Esophagus muscularis mucosa (tissue), 4 donors: ENCODE measurements at places on chromosomes 2 and 18. TPM values are rescaled to one million over a fixed set of nuclear protein-coding genes. Genes with fewer than 3 reads are reported as not detected.

GRCh38 chr2:129709001-129709955 is 270.2 kb upstream of the RAB6C start:
- H3K27me3 ChIP-seq, result no peaks in the 10 kb centered on the region
- no peak overlapping the region for H3K27ac ChIP-seq
- H3K4me3 ChIP-seq, result no peak overlapping the region
- no peaks in the 10 kb centered on the region for H3K4me1 ChIP-seq
- peak; percentile 80 for DNase-seq
- H3K36me3 ChIP-seq, result no peaks in the 10 kb centered on the region

DNA sequence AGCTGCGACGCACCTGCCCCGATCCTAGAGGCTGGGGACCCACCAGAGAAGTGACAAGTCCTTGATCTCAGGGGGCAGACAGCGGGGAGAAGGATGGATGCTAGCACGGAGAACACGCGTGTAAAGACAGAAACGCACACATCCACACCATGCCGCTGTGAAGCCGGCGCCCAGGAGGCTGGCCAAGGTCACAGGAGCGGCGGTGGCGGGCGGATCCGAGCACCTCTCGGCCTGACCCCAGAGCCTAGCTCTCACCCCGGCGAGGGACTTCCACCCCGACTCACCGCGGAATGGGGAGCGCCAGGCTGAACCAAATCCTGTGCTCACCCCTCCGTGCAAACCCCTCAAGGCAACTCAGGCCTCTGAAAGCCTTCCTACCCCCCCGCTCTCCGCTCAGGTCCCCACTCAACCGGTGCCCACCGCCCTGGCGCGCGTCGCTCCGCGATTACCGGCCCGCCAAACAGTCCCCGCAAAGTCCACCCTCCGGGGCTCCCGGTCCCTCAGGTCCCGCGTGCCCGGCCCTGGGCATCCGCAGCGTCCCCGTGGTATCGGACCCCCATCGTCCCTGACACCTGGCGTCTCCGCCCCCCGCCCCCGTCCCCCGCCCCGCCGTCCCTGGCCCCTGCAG is 460 bp upstream of the LRRFIP1 start:
- H3K27ac ChIP-seq, result peak overlapping the region; percentile 91
- no peaks in the 10 kb centered on the region for H3K36me3 ChIP-seq
- no peak for DNase-seq
- H3K4me3 ChIP-seq, result peak overlapping the region; percentile 89
- H3K27me3 ChIP-seq, result no peaks in the 10 kb centered on the region

GRCh38 chr18:76874642-76875389 is 52.5 kb downstream of the ZNF236 start:
- no peak for DNase-seq
- no peaks in the 10 kb centered on the region for H3K4me1 ChIP-seq
- no peak overlapping the region for H3K27ac ChIP-seq
- peaks cover 64% of the 10 kb centered on the region for H3K36me3 ChIP-seq
- no peak overlapping the region for H3K4me3 ChIP-seq
- no peaks in the 10 kb centered on the region for H3K27me3 ChIP-seq

DNA sequence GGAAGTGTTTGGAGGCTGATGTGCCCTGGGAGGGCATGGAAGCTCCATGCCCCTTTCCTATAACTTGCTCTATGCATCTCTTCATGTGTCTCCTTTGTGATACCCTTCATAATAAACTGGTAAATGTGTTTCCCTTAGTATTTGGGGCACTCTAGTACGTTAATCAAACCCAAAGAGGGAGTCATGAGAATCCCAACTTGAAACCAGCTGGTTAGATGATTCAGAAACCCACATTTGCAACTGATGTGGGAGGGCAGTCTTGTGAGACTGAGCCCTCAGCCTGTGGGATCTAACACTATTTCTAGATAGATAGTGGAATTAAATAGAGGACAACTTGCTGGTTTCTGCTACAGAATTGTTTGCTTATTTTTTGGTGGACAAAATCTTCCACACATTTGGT is 20.3 kb downstream of the ANKRD30B start:
- no peaks in the 10 kb centered on the region for H3K36me3 ChIP-seq
- H3K27me3 ChIP-seq, result no peaks in the 10 kb centered on the region
- H3K4me3 ChIP-seq, result no peak overlapping the region
- H3K4me1 ChIP-seq, result no peaks in the 10 kb centered on the region

DNA sequence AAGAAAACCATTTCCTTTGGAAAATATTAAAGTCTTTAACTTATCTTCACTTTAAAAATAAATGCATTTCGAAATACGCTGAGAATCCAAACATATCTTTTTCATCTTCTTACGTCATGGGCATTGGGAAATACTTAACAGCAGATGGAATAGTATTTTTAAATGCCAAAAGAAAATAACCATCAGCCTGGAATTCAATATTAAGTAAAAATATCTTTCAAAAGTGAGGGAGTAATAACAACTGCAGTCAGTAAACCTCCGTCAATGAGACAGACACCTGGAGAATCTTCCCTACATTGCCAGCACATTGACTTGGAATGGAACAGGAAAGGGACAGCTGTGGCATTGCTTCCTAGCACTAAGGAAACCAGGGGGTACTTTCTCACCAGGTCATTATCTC is 290.4 kb upstream of the TNP1 start:
- H3K4me1 ChIP-seq, result no peaks in the 10 kb centered on the region
- no peaks in the 10 kb centered on the region for H3K27me3 ChIP-seq
- H3K4me3 ChIP-seq, result no peak overlapping the region
- no peak overlapping the region for H3K27ac ChIP-seq
- H3K36me3 ChIP-seq, result no peaks in the 10 kb centered on the region

DNA sequence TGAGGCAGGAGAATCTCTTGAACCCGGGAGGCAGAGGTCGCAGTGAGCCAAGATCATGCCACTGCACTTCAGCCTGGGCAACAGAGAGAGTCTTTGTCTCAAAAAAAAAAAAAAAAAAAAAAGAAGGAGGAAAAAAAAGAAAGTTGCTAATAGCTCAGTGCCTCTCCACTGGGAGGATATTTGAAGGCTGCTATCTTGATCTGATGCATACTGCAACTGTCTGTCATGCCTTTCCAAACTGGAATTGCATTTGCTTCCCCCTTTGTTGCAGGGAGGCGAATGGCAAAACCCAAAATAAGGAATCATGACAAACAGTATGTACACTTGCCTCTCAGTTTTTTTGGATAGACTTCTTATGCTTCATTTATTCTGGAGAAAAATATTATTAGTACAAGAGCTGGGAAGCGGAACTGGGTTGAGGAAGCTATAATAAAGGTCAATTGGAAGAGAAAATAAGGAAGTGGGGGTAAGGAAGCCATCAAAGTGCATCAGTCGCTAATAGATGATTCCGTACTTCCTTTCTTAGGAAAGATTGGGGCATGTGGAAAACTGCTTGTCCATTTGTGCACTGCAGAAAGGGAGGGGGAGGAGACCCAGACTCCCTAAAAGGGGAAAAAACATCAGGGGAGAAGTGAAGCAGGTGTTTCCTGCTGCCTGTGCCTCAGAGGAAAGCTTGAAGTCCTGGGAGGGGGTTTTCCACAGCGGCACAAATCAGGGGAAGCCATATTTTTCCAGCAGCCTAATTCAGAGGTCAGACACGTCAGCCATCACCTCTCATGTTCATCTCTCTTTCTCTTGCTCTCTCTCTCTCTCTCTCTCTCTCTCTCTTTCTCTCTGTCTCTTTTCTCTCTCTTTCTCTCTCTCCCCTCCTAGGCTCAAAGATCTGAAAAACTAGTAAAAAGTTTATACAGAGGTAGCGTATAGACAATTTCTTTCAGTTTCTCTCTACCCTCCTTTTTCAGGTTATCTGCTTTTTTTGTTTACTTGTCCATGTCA is 301.4 kb upstream of the TNP1 start:
- no peak overlapping the region for H3K4me3 ChIP-seq
- H3K36me3 ChIP-seq, result no peaks in the 10 kb centered on the region
- H3K4me1 ChIP-seq, result peaks cover 13% of the 10 kb centered on the region
- H3K27me3 ChIP-seq, result no peaks in the 10 kb centered on the region
- DNase-seq, result peak; percentile 62

GRCh38 chr2:163698857-163699256 is 37.0 kb downstream of the FIGN start:
- H3K36me3 ChIP-seq, result no peaks in the 10 kb centered on the region
- H3K27ac ChIP-seq, result no peak overlapping the region
- no peak overlapping the region for H3K4me3 ChIP-seq
- peaks cover 19% of the 10 kb centered on the region for H3K4me1 ChIP-seq

GRCh38 chr18:63480476-63480875 is 3.7 kb downstream of the SERPINB5 start:
- H3K4me1 ChIP-seq, result no peaks in the 10 kb centered on the region
- H3K27ac ChIP-seq, result no peak overlapping the region
- no peaks in the 10 kb centered on the region for H3K36me3 ChIP-seq
- no peak overlapping the region for H3K4me3 ChIP-seq

DNA sequence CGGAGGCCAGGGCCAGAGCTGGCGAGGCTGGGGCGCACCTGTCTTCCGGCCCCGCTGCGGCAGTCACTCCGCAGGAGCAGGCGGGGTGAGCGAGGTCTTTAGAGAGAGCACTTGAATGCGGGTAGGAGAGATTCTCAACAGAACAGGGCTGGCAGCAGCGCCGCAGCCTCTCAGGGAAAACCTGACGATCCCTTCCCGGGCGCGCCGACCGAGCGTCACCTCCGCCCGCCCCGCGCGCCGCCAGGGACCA is 526 bp downstream of the PRKRA start:
- peaks cover 11% of the 10 kb centered on the region for H3K36me3 ChIP-seq
- peak overlapping the region; percentile 90 for H3K27ac ChIP-seq
- no peaks in the 10 kb centered on the region for H3K27me3 ChIP-seq
- peaks cover 33% of the 10 kb centered on the region for H3K4me1 ChIP-seq
- peak overlapping the region; percentile 83 for H3K4me3 ChIP-seq

DNA sequence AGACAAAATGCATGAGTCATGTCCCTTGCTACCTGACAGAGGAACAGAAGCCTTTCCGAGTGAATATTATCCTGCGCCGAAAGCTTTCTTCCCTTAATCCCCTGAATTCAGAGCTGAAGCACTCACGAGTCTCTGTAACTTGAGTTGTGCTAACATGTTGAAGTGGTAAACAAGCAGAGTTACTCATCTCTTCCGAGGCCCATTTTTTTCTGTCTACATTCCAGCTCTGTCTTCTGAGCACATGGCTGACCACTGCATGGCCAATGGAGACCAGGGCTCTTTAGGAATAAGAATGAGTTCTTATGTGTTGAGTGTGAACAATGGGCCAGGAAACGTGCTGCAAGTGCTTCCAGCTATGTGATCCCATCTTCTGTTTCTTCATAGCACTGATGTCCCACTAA is 73.1 kb upstream of the PID1 start:
- H3K4me3 ChIP-seq, result no peak overlapping the region
- DNase-seq, result no peak
- H3K27me3 ChIP-seq, result no peaks in the 10 kb centered on the region
- H3K27ac ChIP-seq, result no peak overlapping the region
- H3K36me3 ChIP-seq, result no peaks in the 10 kb centered on the region

GRCh38 chr2:11683476-11683875 is 13.5 kb upstream of the NTSR2 start:
- no peaks in the 10 kb centered on the region for H3K36me3 ChIP-seq
- no peak overlapping the region for H3K4me3 ChIP-seq
- peaks cover 10% of the 10 kb centered on the region for H3K4me1 ChIP-seq
- no peaks in the 10 kb centered on the region for H3K27me3 ChIP-seq

GRCh38 chr2:85861650-85862049 is 27.1 kb downstream of the ST3GAL5 start:
- peaks cover 16% of the 10 kb centered on the region for H3K4me1 ChIP-seq
- H3K27ac ChIP-seq, result no peak overlapping the region
- H3K27me3 ChIP-seq, result no peaks in the 10 kb centered on the region
- no peaks in the 10 kb centered on the region for H3K36me3 ChIP-seq

- peaks cover 48% of the 10 kb centered on the region for H3K4me1 ChIP-seq
- DNase-seq, result no peak
- H3K4me3 ChIP-seq, result no peak overlapping the region
These were observed 161.3 kb downstream of the HAUS1 start for GRCh38 chr18:46265196-46266156.

GRCh38 chr2:115413791-115414190 is 971.4 kb downstream of the DPP10 start:
- H3K4me3 ChIP-seq, result no peak overlapping the region
- H3K27ac ChIP-seq, result no peak overlapping the region
- no peak for DNase-seq
- no peaks in the 10 kb centered on the region for H3K36me3 ChIP-seq

DNA sequence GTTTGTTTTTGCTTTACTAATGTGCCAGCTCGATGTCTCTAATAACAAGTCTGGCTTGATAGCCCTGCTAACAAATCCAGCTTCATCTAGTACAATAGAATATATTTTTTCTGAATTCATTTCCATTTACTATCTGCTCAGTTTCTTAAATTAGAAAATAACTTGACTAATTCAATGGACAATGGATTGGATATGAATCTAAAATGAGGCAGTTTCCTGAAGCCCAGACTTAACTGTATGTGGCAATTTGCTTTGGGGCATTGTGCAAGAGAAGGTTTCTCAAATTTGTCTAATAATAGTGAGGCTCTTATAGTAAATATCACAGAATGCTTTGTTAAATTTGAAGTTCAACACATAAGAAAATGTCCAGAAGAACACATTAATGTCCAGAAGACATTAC is 25.8 kb downstream of the CALCRL start:
- no peaks in the 10 kb centered on the region for H3K36me3 ChIP-seq
- H3K4me3 ChIP-seq, result no peak overlapping the region
- no peak overlapping the region for H3K27ac ChIP-seq
- no peaks in the 10 kb centered on the region for H3K4me1 ChIP-seq
- H3K27me3 ChIP-seq, result no peaks in the 10 kb centered on the region

DNA sequence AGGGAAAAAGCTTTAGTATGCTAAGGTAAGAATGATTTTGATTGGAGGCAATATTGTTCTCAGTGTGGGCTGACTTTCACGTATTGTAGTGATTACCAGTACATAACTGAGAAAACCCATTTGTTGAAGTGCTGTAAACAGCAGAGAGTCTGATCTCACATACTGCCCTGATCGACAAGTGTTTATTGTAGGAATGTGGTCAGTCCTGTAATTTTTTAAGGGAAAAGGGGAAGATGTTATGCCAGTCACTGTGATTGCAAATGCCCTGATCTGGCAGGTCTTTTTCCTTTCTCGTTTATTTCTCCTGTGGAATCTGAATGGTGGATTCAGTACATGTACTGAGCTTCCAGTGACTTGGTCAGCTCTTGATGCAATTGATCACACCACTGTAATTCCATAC is 11.5 kb downstream of the SPATS2L start:
- no peak overlapping the region for H3K4me3 ChIP-seq
- H3K27ac ChIP-seq, result no peak overlapping the region
- no peaks in the 10 kb centered on the region for H3K27me3 ChIP-seq
- peaks cover 22% of the 10 kb centered on the region for H3K4me1 ChIP-seq

DNA sequence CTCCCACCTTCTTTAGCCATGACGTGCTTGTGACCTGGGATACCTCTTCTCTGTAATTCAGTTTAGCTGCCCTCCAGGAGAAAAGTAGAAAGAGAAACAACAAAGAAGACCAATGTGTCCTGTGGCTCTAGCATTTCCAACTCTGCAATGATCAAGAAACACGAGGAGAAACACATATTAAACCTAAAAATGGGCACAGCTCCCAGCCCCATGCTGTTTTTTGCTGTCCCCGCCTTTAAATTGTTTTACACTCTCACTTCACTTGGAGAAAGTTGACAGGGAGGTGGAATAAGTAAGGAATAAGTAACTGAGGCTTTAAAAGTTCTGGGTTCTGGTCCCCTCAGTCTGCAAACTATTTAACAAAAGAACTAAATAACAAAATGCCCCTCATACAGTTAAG is 390.6 kb downstream of the TNS1 start:
- no peak for DNase-seq
- no peaks in the 10 kb centered on the region for H3K27me3 ChIP-seq
- H3K4me3 ChIP-seq, result no peak overlapping the region
- peaks cover 17% of the 10 kb centered on the region for H3K4me1 ChIP-seq
- H3K36me3 ChIP-seq, result no peaks in the 10 kb centered on the region
- H3K27ac ChIP-seq, result no peak overlapping the region

- H3K36me3 ChIP-seq, result no peaks in the 10 kb centered on the region
- H3K4me1 ChIP-seq, result peaks cover 4% of the 10 kb centered on the region
- no peak for DNase-seq
- H3K27me3 ChIP-seq, result no peaks in the 10 kb centered on the region
These were observed 6.5 kb upstream of the DUSP2 start for GRCh38 chr2:96151595-96152303.

PDE6D gene
- total RNA-seq, result 30.9 TPM

GCC2 gene
- total RNA-seq, result 24.0 TPM

NR4A2 gene
- total RNA-seq, result 2.8 TPM

INO80B gene
- total RNA-seq, result 16.6 TPM

ANKRD29 gene
- 9.6 TPM for total RNA-seq
